Right ventricle myocardium superior (tissue), 1 donor: ENCODE measurements at places on chromosomes 4 and X.

GRCh38 chrX:39443240-39443639 lies 642.0 kb downstream of the MID1IP1 start:
- DNase-seq: no peak

- DNase-seq: no peak
Measured at GRCh38 chr4:19030536-19030935, 1009.0 kb upstream of the LCORL start.

DNA sequence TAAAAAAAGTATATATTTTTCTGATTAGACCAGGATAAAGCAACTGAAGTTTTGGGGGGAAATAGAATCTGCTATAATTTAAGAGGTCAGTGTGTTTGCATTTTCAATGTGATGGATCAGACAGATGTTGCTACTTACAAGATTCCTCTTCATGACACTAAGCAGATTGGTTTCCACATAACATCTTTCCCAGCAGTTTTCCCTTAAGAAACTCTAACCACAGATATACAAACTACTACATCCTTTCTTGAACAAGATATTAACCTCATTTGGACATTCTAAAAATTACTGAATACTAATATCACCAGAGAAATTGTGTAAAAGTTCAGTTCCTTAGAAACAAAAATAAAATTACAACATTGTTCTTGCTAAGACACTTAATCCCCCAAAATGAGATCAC lies 106.7 kb upstream of the GUCY1A1 start:
- DNase-seq: no peak

GRCh38 chr4:38523524-38524448 lies 140.2 kb upstream of the KLF3 start:
- no peak for DNase-seq

GRCh38 chr4:76278583-76278982 lies 27.1 kb downstream of the FAM47E start:
- DNase-seq: no peak

DNA sequence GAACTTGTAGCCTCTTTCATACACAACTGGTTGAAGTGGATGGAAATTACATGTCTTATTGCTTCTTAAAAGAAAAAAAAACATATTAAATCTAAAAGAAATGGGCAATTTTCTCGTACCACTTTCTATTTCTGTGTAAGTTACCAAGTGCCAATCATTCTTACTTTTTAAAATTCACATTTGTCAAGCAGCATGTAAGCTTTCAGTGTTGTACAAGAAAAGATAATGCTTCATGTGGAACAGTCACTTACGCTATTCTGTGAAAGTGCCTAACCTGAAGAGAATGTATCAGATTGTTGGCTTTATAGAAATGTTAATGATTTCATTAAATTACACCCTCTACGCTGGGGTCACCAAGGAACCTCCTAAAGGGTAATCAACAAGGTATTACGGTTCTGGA lies 4.4 kb upstream of the DCTD start:
- DNase-seq: no peak

- no peak for DNase-seq
Measured at GRCh38 chr4:165152527-165152926, 39.9 kb upstream of the TMEM192 start.
